ENCODE measurements at places on chromosomes 6 and 20.

- no peak for DNase-seq
These were observed 176.8 kb downstream of the CD83 start for GRCh38 chr6:14294270-14294951.

DNA sequence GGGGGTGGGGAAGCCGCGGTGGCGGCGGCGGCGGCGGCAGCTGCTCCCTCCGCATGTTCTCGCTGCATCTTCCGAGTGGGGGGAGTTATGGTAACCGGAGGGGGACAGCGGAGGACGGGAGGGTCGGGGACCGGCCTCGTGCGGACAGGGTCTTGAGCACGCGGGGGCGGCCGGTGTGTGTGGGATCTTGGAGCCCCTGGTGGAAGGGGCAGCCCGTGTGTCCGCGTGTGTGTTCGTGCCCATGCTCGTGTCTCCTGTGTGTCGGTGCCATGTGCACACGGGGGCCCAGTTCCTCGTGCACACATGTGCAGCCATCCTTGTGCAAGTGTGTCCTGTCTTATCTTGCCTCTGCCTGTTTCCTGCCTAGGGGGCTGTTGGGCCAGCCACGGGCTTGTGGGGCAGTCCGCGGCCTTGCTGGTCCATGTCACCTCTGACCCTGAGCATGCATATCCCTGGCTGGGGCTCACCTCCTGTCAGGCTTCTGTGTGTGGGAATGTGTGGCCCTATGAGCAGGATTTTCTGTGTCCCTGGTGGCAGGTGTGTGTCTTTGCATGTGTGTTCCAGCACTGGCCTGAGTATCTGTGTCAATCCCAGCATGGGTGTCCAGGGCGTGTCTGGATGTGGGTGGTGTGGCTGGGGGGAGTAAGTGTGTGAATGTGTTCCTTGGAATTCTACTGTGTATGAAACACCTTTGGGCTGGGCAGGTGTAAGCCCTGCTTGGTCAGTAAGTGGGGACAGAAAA, 8.5 kb downstream of the SYNGAP1 start:
- no peak for DNase-seq

GRCh38 chr6:154292855-154293519, 63.6 kb downstream of the IPCEF1 start:
- DNase-seq: no peak

- no peak for DNase-seq
These were observed 431.0 kb upstream of the IRAK1BP1 start for GRCh38 chr6:78436335-78436734.

DNA sequence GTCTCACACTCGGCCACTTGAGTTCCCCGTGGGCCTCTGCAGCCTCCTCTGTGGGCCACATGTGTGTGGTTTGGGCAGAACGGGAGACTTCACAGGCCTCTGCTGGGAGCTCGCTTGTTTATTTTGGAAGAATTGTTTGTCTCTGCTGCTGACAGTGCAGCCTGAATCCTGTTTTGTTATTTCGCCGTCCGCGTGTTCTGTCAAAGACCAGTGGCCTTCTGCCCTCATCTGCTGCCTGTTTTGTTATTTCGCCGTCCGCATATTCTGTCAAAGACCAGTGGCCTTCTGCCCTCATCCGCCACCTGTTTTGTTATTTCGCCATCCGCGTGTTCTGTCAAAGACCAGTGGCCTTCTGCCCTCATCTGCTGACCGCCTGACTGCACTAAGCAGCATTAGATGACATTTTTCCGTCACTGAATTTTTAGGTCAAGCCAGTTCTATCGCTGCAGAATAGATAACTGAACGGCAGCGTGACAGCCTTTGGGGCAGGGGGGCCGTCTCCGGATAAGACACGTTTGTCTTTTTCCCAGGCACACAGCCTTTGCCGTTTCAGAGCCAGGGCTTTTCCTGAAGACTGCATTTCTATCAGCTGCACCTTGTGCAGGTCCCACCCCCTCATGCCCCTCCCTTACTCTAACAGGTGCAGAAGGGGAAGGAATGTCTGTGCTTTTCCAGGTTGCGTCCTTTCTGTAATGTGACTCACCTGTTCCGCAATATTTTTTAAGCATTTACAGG, 158.5 kb upstream of the AFDN start:
- DNase-seq: no peak

DNA sequence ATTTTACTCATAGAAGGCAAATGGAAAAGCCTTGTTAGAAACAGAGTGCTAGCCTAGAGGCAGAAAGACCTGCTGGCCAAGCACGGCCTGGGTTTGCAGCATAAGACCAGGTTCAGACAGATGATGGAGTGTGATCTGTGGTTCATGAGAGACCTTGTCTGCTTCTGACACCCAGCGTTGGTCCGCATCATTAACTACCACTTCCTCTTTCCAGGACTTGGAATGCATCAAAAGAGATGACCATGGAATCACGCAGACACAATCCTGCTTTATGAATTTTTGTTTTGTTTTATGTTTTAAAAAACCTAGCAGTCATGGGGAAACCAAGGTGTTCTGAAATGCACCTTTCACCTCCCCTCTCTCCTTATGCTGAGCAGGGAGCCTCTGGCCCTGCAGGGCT, 76.8 kb upstream of the SYNDIG1 start:
- no peak for DNase-seq

DNA sequence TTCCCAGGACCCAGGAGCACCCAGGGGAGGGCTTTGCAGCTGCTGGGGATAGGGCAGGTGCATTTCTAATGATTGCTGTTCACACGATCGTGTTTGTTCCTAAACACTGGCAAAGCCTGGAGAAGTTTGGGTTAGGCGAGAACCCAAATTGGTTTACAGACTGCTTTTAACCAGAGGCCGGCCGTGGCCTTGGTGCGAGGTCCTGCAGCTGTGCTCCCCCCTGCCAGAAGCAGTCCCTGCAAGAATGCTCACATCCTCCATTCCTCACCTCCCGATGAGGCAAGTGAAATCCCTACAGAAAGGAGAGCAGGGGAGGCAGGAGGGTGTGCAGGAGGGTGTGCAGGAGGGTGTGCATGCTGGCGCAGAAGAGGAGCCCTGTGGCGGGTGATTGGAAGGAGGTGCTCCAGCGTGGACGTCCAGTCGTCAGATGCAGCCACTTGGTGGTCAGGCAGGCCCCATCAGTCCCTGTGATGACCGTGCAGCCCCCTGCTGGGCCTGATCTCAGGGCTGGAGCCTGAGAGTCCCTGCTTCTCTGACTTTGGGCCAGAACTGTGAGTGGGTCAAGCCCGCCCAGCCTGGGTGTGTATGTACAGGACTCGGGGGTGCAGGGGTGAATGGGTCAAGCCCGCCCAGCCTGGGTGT, 55.7 kb upstream of the FRMD1 start:
- no peak for DNase-seq

- no peak for DNase-seq
These were observed 85.4 kb upstream of the FOXQ1 start for GRCh38 chr6:1226277-1227099.

GRCh38 chr6:466564-466963, 75.0 kb downstream of the IRF4 start:
- DNase-seq: no peak

DNA sequence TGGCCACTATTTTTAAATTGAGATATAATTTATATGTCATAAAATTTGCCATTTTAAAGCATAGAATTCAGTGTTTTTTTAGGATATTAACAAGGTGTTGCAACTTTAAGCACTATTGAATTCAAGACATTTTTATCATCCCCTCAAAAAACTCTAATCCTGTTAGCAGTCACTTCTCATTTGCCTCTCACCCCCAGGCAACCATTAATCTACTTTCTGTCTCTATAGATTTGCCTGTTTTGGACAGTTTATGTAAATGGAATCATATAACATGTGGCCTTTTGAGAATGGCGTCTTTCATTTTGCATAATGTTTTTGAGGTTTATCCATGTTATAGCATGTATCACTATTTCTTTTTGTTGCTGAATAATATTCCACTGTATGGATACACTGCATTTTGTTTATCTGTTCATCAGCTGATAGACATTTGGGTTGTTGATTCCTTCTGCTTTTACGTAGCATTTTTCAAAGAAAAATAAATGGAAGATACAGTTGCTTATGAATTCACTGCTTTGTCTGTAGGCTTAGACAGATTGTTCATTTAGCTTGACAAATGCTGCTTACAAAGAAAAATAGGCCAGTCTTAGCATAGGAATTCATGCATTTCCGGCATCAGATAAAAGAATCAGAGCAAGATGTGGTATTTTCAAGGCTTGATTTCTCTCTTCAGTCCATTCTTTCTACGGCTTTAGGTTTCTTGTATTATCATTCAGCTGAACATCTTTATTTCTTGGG, 52.9 kb downstream of the STK4 start:
- no peak for DNase-seq

- no peak for DNase-seq
These were observed 82.1 kb downstream of the ASXL1 start for GRCh38 chr20:32440069-32440757.

GRCh38 chr6:53591873-53592272, 47.0 kb upstream of the GCLC start:
- DNase-seq: no peak

DNA sequence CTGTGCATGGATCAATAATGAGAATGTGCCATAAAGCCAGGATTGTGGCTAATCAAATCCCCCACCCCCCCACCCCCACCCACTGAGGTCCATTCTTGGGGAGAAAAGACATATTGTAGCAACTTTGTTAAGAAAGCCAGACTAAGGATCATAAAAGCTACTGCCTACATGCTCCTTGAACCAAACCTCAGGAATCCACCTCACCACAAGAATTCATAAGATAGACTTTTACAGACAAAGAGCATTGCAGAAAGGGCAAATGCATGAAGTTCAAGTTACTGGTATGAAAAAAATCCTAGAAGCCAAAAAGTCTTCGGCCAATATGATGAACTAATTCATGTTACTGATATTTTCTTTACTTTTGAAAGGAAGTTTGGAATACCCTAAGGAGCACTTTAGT, 187.9 kb upstream of the ARID1B start:
- no peak for DNase-seq

DNA sequence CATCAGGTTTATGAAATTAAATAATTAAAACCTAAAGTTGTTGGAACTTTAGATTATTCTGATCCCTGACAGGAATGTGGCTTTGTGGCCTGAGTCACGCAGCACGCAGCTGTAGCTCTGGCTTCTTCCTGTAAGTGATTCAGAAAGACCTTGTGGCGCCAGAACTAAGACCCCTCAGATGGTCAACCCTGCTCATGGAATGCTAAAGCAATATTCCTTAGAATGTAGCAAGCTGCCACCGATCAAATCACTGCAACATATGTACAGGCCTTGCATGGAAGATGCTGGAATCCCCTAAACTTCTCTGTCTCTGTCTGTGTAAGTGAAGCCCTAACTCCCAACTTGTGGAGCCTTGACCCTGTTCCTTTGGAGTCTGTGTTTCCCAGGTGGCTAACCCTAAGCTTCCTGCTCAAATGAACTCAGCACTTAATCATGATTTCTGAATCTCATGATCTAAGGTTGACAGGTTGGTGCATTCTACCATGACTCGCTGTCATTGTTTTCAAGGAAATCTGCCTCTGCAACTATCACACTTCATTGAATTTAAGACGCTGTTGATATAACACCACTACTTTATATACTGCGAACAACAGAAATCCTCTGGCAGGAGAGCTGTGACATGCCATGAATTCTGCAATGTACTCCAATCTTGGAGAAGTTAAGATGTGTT, 111.2 kb upstream of the CST7 start:
- DNase-seq: no peak

- DNase-seq: no peak
These were observed 68.8 kb downstream of the AGPAT4 start for GRCh38 chr6:161204866-161205557.

DNA sequence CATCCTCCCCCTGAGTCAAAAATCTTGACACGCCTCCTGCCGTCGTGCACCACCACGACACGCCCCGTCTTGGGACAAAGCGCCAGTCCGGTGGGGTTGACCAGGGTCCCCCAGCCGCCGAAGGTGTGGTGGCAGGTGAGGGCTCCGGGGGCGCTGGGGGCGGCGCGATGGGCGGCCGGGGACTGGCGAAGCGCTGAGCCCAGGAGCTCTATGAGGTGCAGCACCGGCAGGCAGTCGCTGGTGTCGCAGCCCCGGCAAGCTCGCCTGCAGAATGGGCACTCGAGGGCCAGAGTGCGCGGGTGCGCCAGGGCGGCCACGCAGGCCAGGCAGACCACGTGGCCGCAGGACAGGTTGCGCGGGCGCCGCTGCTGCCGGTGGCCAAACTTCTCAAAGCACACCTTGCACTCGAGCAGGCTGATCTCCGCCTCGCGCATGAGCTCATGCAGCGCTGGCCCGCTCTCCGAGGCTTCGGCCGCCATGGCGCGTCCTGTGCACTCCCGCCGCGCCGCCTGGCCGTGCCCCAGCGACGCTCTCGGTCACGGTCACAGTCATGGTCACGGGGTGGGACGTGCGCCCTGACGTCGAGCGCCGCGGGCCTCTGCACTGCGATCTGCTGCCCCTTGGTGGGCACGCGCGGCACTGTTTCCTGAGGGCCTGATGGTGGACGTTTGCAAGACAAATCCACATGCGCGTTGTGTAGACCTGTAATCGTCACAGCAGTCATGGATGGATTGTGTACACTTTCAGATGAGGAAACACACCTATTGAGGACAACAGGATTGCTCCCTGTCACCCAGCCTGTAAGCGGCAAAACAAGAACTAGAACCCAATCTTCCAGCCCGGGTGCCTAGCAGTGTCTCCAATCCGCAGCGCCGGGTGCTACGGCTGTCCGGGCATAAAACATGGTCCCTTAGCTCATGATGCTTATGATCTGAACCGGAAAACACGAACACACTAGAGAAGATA, at the start of gene NHLRC1:
Gene NHLRC1 (minus strand): TSS at position 550 of the 966 bp plus-strand sequence. CDS start 71 bp downstream, at position 479.
- peak; percentile 44 for DNase-seq

- DNase-seq: no peak
These were observed 246.7 kb downstream of the ALDH8A1 start for GRCh38 chr6:134703206-134703605.

- DNase-seq: no peak
These were observed 50.4 kb upstream of the PTGIS start for GRCh38 chr20:49618289-49618688.

- peak; percentile 14 for DNase-seq
These were observed 2.0 kb downstream of the SPAG4 start for GRCh38 chr20:35617397-35618262.

- DNase-seq: no peak
These were observed 158.5 kb downstream of the HIVEP2 start for GRCh38 chr6:142786476-142786875.

GRCh38 chr6:21887231-21888185, 294.0 kb downstream of the SOX4 start:
- peak; percentile 24 for DNase-seq

DNA sequence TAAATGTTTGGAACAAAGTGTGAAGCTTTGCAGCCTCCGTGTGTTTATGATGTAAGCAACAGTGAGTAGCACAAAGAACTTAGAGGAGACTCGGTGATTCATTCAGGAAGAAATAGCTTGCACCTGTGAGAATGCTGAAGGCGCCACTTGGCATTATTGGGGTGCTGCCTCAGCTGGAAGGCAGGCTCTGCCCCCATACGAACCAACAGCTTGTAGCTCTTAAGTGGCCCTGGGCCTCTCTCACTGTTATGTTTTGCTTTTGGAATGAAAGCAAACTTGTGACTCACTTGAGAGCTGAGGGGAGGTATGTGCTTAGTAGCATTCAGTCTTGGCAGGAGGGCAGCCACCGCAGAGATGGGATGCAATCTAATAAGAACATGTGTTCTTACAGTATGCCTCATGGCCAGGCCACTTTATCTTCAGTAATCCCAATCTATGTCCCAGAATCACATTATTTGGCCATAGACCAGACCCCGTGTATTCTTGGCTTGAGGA, 310.7 kb downstream of the EYA4 start:
- no peak for DNase-seq

- no peak for DNase-seq
These were observed 349.2 kb upstream of the HSF2 start for GRCh38 chr6:122050242-122050755.

GRCh38 chr20:36248836-36249235, 12.6 kb downstream of the AAR2 start:
- no peak for DNase-seq

- DNase-seq: no peak
These were observed 132.5 kb downstream of the PREX1 start for GRCh38 chr20:48695255-48695654.

GRCh38 chr20:23832775-23833513, 6.4 kb upstream of the CST2 start:
- no peak for DNase-seq

Measured in NCI-H2081 treated with DMSO at 0.1 percent for 48 hours (cell line).